AG04449 (cell line): ENCODE measurements at places on chromosomes 7 and 10.

- DNase-seq, result no peak
Measured at GRCh38 chr7:1706721-1707613, 36.9 kb downstream of the ELFN1 start.

DNA sequence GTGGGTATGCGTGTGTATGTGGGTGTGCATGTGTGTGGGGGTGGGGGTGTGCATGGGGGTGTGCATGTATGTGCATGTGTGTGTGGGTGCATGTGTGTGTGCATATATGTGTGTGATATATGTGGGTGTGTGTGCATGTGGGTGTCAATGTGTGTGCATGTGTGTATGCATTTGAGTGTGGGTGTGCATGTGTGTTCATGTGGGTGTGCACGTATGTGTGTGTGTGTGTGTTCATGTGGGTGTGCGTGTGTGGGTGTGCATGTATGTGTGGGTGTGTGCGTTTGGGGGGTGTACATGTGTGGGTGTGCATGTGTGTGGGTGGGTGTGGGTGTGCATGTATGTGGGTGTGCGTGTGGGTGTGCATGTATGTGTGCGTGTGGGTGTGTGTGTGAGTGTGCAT, 42.6 kb downstream of the GTF2IRD1 start:
- no peak for DNase-seq

DNA sequence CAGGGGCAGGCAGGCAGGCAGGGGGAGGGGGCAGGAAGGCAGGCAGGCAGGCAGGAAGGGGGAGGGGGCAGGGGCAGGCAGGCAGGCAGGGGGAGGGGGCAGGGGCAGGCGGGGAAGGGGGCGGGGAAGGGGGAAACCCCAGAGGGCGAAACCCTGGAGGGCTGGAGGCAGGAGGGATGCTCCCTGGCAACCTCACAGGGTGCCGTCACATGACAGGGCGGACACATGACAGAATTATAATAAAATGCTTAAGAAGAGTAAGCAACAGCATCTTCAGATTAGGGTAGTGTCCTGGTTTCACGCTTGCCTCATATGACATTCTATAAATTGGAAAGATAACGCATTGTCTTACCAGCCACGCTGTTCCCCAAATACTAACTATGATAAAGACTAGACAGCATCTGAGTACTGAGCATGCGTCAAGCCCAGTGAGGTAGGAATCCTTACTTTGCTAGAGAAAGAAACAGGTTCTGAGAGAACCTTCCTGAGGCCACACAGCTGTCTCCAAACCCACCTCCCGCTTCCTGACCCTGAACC, 131.6 kb downstream of the DIP2C start:
- DNase-seq, result no peak

DNA sequence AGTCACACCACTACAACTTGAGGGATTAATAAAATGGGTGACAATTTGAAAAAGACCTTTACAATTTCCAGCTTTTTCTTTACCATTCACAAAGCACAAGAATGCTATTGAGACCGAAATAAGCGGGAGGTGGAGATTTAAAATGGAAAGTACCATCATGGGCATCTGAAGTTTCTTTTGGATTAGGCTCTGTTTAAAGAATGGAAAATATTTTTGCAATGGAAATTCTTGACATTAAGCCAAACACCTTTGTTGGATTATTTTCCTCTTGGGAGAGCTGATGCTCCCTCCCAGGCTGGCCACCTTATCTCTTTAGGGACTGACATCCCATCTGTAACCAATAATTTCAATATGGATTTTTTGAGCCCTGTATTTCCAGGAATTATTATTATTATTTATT, 62.5 kb downstream of the BPGM start:
- DNase-seq, result no peak

DNA sequence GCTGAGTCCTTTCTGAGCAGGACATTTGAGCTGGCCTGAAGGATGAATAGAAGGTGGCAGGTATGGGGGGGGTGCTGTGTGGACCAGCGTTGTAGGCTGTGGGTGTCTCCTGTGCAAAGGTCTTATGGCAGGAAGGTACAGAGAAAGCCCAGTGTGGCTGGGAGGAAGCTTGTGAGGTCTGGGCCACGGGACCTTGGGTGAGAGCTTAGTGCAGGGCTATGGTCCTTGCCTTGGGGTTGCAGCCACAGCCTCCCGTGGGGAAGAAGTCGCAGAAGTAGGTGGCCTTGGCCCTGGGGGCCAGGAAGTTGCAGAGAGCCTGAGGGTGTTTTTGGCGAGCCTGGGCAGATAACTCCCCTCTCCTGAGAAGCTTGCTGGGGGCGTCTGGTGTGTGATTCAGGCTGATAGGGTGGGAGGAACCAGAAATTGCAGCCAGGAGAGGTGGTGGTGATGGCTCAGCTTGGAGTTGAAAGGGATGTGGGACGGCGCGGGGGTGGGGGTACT, 172.0 kb upstream of the TNRC18 start:
- DNase-seq, result no peak

- no peak for DNase-seq
Measured at GRCh38 chr7:106723398-106723797, 62.4 kb upstream of the CCDC71L start.

DNA sequence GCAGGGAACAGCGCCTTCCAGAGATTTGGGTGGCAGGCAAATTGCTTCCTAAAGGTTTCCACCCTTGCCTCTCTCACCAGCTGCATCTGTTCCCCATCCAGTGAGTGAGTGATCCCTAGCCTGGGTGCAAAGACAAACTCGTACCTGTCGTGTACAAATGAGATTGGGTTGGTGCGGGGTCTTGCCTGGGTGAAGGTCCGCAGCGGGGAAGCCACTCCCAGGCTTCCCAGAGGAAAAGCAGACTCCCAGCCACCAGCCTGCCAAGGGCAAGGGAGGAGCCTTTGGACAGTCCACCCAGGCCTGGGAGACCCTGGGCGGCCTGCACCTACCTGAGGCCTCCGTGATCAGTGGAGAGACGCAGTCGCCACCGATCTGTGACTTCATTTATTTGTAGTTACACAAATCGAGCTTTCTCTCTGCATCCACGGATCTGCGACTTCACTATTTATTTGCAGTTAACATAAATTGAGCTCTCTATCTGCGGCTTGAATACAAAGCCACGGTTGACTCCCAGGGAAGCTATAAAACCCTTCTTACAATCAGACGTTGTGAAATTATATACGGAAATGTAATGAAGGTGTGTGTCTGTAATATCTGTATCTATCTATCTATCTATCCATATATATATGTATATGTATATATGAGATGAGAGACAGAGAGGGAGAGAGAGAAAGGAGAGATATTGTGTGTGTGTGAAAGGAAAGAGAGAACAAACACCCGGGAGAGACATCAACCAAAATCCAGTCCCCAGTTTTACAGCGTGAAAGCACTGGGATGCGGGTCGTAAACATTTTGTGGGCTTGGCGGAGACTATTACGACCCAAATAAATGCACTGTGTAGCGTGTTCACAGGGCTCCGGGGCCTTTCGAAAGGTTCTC, 3.0 kb upstream of the HOXA7 start:
- no peak for DNase-seq

DNA sequence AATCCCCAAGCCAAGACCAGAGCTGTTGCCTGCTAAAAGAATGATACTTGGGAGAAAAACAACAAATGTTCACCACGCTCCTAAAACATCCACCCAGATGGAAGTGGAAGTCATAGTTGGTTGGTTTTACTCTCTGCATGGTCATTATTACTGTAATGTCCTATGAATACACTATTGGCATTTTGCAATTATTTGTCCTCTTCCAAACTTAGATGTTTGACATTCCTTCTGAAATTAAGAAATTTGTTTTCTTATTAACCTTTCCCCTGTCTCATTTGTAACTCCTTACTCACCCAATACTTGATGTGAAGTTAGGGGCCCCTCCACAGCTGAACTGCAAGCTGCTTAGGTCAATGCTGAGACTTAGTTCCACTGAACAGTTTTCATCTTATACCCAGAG, 383.3 kb downstream of the INHBA start:
- DNase-seq, result no peak

GRCh38 chr7:105849122-105849855, 27.1 kb downstream of the ATXN7L1 start:
- DNase-seq, result no peak

DNA sequence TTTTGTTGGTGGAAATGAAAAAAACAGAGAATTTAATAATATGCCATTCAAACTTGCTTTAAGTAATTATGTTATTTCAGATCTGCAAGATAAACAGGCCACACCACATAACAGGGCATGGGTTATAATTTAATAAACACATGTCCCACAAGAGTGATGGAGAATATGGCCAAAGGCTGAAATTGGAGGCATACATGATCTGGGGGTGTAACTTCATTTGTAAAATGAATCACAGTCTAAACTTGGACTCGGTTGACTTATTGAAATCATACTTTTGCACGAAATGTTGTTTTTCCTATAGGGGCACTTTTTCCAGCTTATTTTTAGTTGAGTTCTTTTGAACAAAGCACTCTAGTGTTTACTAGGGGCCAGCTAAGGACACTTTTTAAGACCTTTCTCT, 151.6 kb downstream of the TMEM26 start:
- DNase-seq, result no peak
